ENCODE measurements at places on chromosomes 1 and 21. TPM values are rescaled to one million over a fixed set of nuclear protein-coding genes. Genes with fewer than 3 reads are reported as not detected.

The YTHDF2 gene
- 57.5 TPM for total RNA-seq

The CCDC17 gene
- 0.14 TPM for total RNA-seq

The ARHGEF19 gene
- 5.7 TPM for total RNA-seq

The TRIM33 gene
- 12.1 TPM for total RNA-seq

The CGN gene
- total RNA-seq: 1.8 TPM

The KRTAP11-1 gene
- total RNA-seq: not detected

The PHACTR4 gene
- total RNA-seq: 19.4 TPM

The SPRR2G gene
- total RNA-seq: not detected

The VPS13D gene
- total RNA-seq: 5.6 TPM
